ENCODE measurements at places on chromosomes 4 and X. TPM values are rescaled to one million over a fixed set of nuclear protein-coding genes. Genes with fewer than 3 reads are reported as not detected.

Gene C1GALT1C1
- 31.2 TPM for total RNA-seq

Gene IL9R
- 0.19 TPM for total RNA-seq

Gene F8A2
- total RNA-seq: not detected

Gene ARHGAP10
- 14.0 TPM for total RNA-seq

All from A549 treated with GW870086 at 1 μM for 4 hours (cell line).